ENCODE measurements at places on chromosomes 1 and 21. TPM values are rescaled to one million over a fixed set of nuclear protein-coding genes. Genes with fewer than 3 reads are reported as not detected.

The KCNJ10 gene
- 0.05 TPM for total RNA-seq

The RHBDL2 gene
- not detected for total RNA-seq

The PRKAA2 gene
- total RNA-seq: 143 TPM

The ARL8A gene
- total RNA-seq: 74.5 TPM

The DUSP23 gene
- total RNA-seq: 12.7 TPM

The KRTAP7-1 gene
- total RNA-seq: not detected

The CYP4Z1 gene
- not detected for total RNA-seq

The REG4 gene
- not detected for total RNA-seq

The PLA2G2F gene
- not detected for total RNA-seq

The CNTN2 gene
- 0.30 TPM for total RNA-seq

The MANEAL gene
- total RNA-seq: 2.1 TPM

The SPATA46 gene
- total RNA-seq: not detected

The OLFML3 gene
- 8.2 TPM for total RNA-seq

The TNFSF4 gene
- total RNA-seq: 0.22 TPM

The DCDC2B gene
- not detected for total RNA-seq

The SLAMF6 gene
- 0.13 TPM for total RNA-seq

The FAM177B gene
- total RNA-seq: not detected

The ADCY10 gene
- 0.97 TPM for total RNA-seq

The TNFRSF18 gene
- 0.19 TPM for total RNA-seq

The FAM151A gene
- total RNA-seq: 0.22 TPM

The LDLRAD1 gene
- total RNA-seq: not detected

The FMO5 gene
- total RNA-seq: 0.62 TPM

The DENND2D gene
- 1.6 TPM for total RNA-seq

The ATF6 gene
- 14.9 TPM for total RNA-seq

The GNG4 gene
- total RNA-seq: 0.24 TPM

Data from cardiac septum (tissue), 1 donor.